ENCODE measurements at places on chromosomes 3 and 15. TPM values are rescaled to one million over a fixed set of nuclear protein-coding genes. Genes with fewer than 3 reads are reported as not detected.

GRCh38 chr3:194383276-194383940, 13.9 kb upstream of the LRRC15 start:
- no peaks in the 10 kb centered on the region for H3K27me3 ChIP-seq
- H3K4me1 ChIP-seq = peaks cover 59% of the 10 kb centered on the region

Gene GPR27
- 18.3 TPM for total RNA-seq

DNA sequence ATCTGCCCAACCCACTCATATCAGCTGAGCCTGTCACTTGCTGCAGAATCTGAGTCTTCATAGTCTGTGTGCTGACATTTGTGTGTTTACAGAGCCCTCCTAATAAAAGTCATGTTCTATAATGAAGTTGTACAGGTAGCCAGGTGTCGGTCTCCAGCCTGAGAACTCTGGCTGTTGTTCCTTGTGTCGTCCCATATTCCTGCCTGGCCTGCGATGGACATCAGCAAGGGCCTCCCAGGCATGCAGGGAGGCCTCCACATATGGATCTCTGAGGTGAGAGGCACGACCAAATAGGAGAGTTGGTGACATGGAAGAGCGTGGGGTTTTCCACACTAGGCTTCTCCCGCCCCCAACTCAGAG, 2.9 kb downstream of the VILL start:
- no peak overlapping the region for H3K27ac ChIP-seq
- no peak overlapping the region for H3K4me3 ChIP-seq
- H3K36me3 ChIP-seq = no peaks in the 10 kb centered on the region
- DNase-seq = no peak
- H3K27me3 ChIP-seq = peaks cover 9% of the 10 kb centered on the region

DNA sequence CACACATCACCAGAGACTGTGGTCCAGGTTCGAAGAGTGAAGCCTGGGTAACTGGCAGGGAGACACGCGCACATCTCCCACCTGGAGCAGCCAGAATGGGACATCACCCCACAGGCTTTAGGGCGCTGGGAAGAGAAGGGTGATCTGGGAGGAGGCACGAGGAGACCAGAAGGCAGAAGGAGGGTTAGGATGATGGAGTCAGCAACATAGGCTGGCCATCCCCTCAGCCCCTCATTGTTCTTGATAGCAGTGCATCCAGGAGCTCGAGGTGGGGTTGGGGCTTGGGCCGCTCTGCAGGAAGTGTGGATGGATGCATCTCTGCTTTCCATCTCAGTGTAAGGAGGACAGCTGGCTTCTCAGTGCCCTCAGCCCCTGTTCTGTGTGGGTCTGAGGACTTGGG, 15.2 kb downstream of the PLA2G4F start:
- H3K36me3 ChIP-seq = no peaks in the 10 kb centered on the region
- no peak overlapping the region for H3K4me3 ChIP-seq
- H3K4me1 ChIP-seq = no peaks in the 10 kb centered on the region
- H3K27ac ChIP-seq = no peak overlapping the region
- no peak for DNase-seq
- no peaks in the 10 kb centered on the region for H3K27me3 ChIP-seq

Measured in neural progenitor cell (in vitro differentiated cells).